Stimulated activated CD8-positive, alpha-beta memory T cell treated with anti-CD3 and anti-CD28 coated beads, Interleukin-4, amount 100 ng/mL, for 4 hours (primary cell): ENCODE measurements at places on chromosomes 1 and 21.

DNA sequence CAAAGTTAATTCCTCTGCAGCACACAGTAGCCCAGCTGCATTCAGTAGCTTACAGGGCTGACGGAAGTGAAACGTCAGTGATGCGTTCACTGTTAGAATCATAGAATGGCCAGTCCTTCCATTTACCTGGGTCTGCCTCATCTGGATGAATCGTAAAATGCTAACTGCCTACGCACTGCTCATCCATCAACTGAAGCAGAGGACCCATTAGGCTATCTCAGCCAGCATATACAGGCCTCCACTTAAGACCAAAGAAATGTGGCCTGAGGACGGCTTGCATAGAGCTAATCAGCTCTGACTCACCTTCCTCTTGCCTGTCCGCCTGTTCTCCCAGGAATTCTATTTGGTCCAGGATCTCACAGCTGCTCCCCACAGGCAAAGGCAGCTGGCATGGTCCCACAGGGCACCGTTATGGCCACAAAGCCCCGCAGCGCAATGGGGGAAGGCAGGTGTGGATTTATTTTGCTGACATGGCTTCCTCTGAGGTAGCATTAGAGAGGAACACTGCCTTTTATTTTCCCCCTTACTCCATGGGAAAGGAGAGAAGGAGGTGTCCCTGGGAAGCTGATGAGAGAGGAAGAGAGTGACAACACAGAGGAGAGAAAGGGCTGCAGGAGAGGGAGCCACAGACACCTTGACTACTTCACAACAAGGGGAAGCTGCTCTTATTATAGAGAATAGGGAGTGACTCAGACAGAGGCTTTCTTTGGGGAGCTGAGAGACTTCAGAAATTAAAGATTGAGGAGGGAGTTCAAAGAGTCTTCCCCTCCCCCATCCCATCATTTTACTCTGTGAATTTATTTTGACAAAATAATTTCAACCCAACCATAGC, 177.6 kb downstream of the HHIPL2 start:
- DNase-seq: no peak

DNA sequence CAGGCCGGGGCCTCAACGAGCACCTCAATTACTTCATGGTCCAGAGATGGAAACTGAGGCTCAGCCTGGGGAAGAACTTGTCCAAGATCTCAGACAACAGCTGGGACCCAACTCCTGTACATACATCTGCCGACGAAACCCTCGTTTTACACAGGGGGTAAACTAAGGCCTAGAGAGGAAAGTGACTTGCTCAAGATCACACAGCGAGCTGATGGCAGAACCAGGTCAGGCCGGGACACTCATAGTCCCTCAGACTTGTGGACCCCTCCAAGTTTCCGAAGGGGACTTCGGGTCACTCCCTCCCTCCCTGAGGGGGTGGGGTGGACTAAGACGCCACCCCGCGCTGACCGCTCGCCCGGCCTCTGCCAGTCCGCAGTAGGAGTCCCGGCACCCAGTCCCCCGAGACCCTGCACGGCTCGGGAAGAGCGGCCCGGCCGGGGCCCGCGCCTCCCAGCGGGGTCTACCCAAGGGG, 430 bp downstream of the WASF2 start:
- DNase-seq: no peak

GRCh38 chr1:64139877-64140276, 63.5 kb upstream of the UBE2U start:
- DNase-seq: no peak

- no peak for DNase-seq
Observed at GRCh38 chr1:84757301-84757700, 67.0 kb upstream of the SSX2IP start.

- no peak for DNase-seq
Observed at GRCh38 chr1:236185687-236186086, 43.3 kb downstream of the GPR137B start.
